Lung (tissue), 17 donors: ENCODE measurements at places on chromosomes 1 and 21. TPM values are rescaled to one million over a fixed set of nuclear protein-coding genes. Genes with fewer than 3 reads are reported as not detected.

HMCN1 gene
- total RNA-seq, result 26.0 TPM

ACTA1 gene
- total RNA-seq, result 0.71 TPM

DNA sequence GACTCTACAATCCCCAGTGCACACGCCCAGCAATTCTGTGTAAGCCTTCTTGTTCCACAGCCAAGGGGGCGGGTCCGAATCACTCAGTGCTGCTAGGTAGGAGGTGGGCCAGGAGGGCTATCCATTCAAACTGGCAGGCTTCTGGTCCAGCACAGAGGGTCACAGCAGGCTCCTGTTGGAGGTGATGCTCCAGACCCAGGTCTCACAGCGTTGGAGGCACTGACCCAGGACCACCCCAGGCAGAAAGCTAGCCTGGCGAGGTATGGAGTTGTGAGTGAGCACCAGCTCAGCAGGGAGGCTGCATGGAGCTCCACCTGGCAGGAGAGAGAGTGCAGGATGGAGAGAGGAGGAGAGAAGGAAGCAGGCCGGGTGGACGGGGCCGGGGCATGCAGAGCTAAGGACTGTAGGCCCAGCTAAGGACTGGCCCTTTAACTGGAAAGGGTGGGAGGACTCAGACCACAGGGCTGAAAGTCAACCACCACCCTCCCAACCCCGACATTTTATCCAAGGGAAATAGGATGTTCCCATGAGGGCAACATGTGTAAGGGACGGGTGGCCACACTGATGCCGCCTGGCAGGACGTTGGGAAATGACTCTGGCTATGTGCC lies 38.7 kb downstream of the GPR161 start:
- DNase-seq, result no peak

GRCh38 chr1:25806418-25806817 lies 6.4 kb downstream of the SELENON start:
- DNase-seq, result no peak
